Stimulated activated CD4-positive, alpha-beta T cell treated with anti-CD3 and anti-CD28 coated beads, Interleukin-2, amount 100 ng/mL, for 4 hours (primary cell): ENCODE measurements at places on chromosomes 16 and 17.
A peak's percentile ranks its signal among the peaks of the same experiment; 100 is the strongest.

DNA sequence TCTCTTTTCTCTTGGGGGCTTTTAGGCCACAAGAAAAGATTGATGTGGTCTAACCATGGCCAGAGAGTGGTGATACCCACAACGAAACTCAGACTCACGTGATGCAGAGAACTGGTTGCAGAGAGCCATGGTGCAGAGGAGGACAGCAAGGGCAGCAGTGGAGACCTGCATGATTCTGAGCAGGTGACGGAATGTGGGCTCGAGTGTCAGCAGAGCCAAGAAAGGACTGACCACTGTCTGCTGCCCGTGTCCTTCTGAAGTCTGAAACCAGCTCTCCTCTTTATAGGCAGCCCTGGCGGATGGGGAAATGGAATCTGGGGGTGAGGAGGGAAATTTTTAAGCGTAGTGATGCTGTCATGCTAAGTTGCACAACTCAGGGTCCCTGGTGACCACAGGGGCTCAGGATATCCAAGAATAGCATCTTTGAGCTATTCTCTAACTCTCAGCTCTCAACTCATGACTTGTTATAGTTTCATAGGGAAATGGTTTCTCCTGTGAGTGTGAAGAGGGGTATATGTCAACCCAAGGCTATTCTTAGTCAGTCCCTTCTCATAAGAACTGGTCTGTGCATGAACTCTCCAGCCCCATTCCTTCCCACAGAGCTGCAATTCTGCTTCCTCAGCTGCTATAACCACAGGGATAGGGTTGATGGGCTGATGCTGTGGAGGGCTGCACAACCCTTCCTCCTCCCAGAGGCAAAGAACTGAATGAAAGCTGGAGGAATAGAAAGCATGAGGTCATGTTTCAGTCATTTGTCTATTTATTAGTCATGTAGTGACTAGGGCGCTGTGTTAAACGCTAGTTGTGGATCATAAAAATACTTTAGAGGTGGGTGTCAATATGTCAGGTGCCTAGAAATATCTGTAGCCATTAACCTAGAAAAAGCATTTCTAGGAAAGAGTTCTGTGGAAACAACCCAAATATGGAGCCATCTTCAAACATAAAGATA lies at the start of gene CCL3:
Gene CCL3, minus strand, starts transcription at position 256 of the 949 bp plus-strand sequence. Its CDS starts 85 bp downstream, at position 171.
- no peak for DNase-seq

DNA sequence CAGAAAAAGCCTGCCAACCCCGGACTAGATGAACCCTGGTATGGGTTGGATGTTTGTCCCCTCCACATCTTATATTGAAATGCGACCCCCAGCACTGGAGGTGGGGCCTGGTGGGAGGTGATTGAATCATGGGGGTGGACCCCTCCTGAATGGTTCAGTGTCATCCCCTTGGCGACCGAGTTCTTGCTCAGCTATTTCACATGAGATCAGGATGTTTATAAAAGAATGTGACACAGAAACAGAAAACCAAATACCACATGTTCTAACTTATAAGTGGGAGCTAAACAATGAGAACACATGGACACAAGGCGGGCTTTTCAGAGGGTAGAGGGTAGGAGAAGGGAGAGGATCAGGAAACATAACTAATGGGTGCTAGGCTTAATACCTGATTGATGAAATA lies 576.0 kb upstream of the HSBP1 start:
- no peak for DNase-seq

- peak; percentile 35 for DNase-seq
These were observed 14.8 kb downstream of the TRARG1 start for GRCh38 chr17:1294157-1294717.

DNA sequence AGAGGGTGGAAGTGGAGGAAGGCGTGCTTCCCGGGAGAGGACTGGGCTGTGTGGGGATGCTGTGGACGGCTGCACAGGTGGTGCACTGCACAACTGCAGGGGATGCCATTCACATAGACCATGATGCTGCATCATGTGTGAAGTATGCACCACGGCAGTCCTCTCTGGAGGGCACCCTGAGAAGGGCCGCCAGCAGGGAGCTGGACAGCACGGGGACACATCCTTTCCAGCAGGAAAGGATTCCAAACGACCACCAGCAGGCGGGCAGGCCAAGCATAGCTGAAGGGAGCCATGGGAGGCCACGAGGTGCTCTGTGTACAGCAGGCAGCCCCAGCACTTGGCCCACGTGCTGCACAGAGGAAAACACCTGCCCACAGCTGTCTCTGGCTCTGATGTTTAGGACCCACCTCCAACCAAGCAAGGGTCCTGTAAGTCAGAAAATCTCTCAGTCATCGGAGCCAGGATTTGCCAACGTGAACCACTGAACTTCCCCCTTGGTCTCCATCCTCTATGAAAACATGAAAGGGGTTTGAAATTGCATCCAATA lies 10.1 kb downstream of the ACTG1 start:
- no peak for DNase-seq

GRCh38 chr16:50372611-50373344 lies 4.0 kb upstream of the BRD7 start:
- DNase-seq = no peak

DNA sequence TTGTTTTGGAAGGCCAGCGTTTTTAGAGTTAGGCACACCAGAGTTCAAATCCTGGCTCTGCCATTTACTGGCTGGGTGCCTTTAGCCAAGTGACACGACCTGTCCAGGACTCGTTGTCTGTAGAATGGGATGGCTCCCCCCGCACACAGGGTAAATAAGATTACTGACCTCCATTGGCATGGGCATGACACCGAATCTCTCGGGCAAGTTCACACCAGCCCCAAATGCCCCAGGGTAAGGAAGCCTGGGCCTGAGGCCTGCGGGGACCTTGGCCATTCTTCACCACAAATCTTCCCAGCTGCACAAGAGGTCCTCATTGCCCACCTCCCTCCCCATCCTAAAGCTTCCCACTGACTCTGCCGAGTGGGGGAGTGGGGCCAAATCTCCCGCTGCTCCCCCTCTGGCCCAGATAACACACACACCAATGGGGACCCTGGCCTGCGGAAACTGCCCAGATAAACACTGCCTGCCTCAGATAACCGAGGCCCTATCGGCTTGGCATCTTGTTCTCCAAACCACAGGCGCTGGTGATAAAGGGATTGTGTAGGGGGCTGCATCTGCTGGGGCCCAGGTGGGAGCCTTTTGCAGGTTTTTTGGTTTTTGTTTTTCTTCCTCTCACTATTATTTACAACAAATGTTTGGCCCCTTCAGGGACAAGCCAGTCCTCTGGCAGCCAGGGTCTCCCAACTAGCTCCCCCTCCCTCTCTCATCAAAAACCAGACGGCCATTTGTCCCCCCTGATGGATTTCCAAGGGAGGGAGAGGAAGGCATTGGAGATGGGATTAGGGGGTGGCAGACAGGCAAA lies 75.0 kb upstream of the LHX1 start:
- DNase-seq = no peak

GRCh38 chr16:53947642-53948041 lies 243.7 kb downstream of the FTO start:
- DNase-seq = no peak

- DNase-seq = no peak
These were observed 204.8 kb downstream of the FTO start for GRCh38 chr16:53908731-53909130.

GRCh38 chr17:59534583-59534982 lies 30.8 kb upstream of the DHX40 start:
- no peak for DNase-seq

DNA sequence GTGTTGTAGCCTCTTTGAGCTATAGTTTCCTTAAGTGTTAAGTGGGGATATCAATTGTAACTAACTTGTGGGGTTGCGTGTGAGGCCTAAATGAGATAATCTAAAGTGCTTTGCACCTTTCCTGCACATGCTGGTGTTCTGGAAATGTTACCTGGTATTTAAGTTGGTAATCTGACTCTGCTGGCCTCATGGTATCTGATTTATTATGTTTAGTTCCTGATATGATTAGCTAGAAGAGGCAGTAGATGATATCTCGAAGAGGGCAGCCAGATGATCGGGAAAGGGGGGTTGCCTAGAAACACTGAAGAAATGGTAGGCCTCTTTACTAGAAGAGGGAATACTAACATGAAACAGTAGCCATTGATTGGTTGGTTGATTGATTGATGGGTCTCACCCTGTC lies 65.4 kb upstream of the CLEC18A start:
- DNase-seq = no peak

DNA sequence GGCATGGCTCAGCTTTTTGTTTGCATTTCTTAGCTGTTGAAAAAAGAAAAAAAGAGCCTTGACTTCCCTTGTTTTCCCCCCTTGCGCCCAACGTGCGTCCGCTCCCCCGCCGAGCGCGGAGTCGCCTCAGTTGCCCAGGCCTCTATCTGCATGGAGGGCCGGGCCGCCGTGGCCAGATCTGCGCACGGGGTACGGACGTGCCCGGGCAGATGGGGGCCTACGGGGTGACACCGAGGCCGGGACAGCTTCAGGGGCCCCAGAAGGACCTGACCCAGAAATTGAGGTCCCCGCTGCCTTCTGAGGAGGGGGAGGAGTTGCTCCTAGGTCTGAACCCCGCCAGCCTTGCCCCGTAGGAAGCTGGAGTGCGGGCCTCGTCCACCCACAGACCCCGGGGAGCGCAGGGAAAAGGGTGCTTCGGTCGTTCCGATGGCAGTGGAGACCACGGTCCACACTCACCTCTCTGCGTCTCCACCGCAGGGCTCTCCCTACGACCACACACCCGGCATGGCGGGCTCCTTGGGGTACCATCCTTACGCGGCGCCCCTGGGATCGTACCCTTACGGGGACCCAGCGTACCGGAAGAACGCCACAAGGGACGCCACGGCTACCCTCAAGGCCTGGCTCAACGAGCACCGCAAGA lies 1.5 kb downstream of the IRX5 start:
- no peak for DNase-seq

DNA sequence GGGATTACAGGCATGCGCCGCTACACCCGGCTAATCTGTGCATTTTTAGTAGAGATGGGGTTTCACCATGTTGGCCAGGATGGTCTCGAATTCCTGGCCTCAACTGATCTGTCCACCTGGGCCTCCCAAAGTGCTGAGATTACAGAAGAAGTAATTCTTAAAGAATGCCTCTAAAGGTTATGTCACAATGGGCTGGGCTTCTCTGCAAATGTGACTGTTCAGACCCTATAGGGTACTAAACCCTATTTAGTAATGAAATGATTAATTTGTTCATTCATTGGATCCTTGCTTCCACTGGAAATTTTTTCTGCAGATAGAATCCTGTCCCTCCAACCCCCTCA lies 108.8 kb upstream of the CORO6 start:
- no peak for DNase-seq

GRCh38 chr16:70267516-70267915 lies 15.8 kb upstream of the EXOSC6 start:
- no peak for DNase-seq

DNA sequence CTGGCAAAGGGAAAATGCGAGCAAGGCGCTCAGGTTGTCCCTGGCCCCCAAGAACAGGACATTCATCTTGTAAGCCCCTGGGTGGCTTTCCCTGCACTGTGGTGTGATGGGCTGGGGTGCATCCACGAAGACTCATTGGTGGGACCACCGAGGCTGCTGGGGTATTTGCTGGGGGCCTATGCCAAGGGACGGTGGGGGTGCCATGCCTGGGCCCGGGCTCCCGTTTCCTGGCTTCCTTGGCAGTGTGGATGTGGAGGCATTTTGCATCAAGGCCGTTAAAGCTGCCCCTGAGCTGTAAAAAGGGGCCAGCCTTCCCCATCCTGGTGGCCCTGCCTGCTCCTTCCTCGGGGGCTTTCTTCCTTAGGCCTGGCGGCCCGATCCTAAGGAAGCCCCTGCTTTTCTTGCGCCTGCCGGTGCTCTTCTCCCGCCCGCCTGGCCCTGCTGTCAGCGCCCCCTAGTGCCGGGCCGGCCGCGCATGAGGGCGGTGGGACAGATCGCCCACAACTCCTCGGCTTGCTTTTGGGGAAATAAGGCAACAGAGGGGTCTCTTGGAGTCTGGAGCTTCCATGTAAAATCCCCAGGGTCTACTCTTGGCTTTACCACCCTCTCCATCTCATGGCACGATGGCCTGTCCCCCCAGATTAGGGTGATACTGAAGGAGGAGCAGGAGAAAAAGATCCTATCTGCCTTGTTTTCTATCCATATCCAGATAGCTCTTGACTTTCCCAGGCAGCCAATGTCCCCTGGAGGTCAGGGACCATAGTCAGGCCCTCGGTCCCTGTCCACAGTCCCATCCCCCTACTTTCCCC lies 9.8 kb upstream of the TBX2 start:
- DNase-seq = no peak

- no peak for DNase-seq
These were observed 9.6 kb downstream of the PIK3R6 start for GRCh38 chr17:8857919-8858318.

- DNase-seq = no peak
These were observed 7.1 kb downstream of the ASPA start for GRCh38 chr17:3482852-3483251.

DNA sequence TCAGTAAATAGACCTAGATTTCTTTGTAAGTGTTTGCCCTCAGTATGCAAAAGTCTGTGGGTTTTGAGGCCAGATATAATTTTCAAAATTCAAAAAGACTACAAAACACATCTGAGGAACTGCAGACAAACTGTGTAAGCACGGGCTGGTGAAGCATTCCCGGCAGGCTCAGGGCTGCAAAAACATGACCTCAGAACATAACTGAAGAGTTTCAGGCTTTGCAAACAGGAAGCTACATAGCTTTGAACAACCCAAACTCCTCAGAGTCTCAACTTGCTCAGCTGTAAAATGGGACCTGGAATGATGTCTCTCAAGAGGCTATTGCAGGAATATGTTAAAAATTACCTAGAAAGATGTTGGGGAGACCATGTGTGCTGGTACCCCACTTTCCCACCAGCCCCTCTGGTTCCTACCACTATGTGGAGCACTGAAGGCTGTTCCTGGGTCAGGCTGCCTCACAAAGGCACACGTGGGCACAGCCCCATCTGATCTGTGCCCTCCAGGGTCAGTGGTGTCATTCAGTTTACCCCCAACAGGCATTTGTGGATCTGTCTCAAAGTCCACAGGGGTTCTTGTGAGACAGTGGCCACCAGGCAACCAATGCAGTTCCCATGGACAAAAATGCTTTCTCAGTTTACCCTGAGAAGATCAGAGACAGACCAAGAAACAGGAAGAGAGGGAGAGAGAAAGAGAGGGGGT lies 72.9 kb downstream of the CREBBP start:
- DNase-seq = no peak

GRCh38 chr17:81923302-81924260 lies 4.0 kb downstream of the MAFG start:
- no peak for DNase-seq
